ENCODE measurements at places on chromosomes 5 and 9.

DNA sequence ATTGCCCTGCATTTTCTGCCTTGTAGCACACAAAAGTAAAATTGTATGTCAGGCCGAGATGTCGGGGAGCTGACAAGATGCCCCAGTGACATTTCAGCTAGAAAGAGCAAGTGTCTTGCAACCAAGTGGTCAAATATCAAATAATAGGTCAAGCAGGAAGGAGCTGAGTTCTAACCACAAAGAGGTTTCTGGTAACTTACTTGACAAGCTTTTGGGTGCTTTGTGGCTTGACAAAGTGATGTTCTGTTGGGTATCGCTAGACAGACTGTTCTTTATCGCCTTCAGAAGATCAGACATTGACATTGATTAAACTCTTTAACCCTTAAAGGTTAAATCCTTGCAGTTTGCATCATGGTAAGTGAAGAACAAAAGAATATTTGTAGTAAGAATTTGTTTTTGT is 419.9 kb downstream of the CCDC171 start:
- ATAC-seq, result no peak

GRCh38 chr9:104682642-104683041 is 11.7 kb upstream of the OR13D1 start:
- ATAC-seq, result peak; percentile 34

GRCh38 chr5:4082966-4083564 is 487.4 kb downstream of the IRX1 start:
- ATAC-seq, result no peak

- no peak for ATAC-seq
These were observed 13.4 kb upstream of the CCL27 start for GRCh38 chr9:34675869-34676268.

- ATAC-seq, result no peak
These were observed 43.0 kb downstream of the ARHGAP26 start for GRCh38 chr5:142813220-142813619.

- no peak for ATAC-seq
These were observed 26.0 kb upstream of the GNA14 start for GRCh38 chr9:77673941-77674791.

DNA sequence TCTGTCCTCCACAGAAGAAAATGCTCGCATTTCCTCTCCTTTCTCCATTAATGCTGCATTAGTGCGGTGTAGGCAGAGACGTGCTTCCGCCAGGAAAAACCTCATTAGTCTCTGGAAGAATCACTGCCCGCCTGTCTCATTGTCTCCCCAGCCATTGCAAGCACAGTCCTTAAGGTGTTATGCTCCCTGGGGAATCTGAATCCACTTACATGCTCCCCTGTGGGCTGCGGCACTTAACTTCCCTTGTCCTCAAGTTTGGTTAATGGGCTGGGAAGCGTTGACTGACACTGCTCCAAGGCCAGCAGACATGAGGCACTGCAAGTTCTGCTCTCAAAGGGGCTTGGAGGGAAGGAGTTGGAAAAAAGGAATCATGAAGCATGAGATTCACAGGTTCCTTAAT is 41.6 kb downstream of the TARS1 start:
- no peak for ATAC-seq

- ATAC-seq, result peak; percentile 60
These were observed 55.9 kb upstream of the STXBP1 start for GRCh38 chr9:127555840-127556820.

- ATAC-seq, result no peak
These were observed 979 bp downstream of the CCNB1 start for GRCh38 chr5:69167929-69168328.

- no peak for ATAC-seq
These were observed 4.7 kb upstream of the RECK start for GRCh38 chr9:36031774-36032555.

DNA sequence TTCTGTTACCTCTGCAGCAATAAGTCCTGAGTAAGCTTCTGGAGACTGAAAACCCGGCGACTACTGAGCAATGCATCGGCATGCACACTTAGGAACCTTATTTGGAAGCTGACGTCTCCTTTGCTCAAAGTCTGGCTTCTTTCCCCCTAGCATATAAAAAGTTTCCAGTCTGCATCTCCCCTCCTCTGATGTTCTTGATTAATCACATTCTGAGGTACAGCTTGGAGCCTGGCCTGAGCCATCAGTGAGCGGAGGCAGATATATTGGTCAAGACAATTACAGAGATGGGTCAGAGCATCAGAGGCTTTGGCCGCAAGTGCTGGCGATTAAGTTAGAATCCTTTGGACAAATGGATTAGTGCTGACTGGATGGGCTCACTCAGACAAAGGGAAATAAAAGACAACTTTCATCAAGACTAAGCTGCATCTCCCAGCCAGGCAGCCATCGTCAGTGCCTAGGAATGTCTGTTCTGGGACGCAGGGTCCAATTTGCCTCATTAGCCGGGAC is 140.7 kb downstream of the MTX3 start:
- no peak for ATAC-seq

- no peak for ATAC-seq
These were observed 165.2 kb downstream of the SLC25A46 start for GRCh38 chr5:110903966-110904365.

- peak; percentile 76 for ATAC-seq
These were observed 9.7 kb upstream of the RIOK2 start for GRCh38 chr5:97192580-97193354.

GRCh38 chr5:137705106-137705505 is 30.8 kb downstream of the KLHL3 start:
- no peak for ATAC-seq

DNA sequence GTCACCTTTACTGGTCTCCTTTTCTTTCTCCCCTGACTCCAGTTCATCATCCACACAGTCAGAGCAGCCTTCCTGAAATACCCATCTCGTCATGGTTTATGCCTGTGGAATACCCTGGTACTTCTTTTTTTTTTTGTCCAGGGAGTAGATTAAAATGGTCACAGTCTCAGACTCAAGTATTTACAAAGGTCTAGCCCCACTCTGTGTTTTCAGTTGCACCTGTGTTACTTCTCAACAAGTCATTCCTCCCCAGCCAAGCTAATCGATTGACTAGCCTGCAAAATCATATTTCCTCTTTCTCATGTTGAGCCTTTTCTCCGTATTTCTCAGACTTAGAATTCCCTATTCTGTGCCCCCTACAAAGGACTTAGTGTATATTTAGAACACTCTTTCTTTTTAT is 155.2 kb upstream of the KCNN2 start:
- no peak for ATAC-seq

GRCh38 chr5:98103807-98104206 is 669.7 kb upstream of the RGMB start:
- ATAC-seq, result no peak

All from stimulated activated memory B cell treated with anti-CD40 and anti-IgM and Interleukin-4, amounts not matched to agents 10 μg/mL and 1 μg/mL and 100 μg/mL, for 72 hours (primary cell).